ELR (cell line): ENCODE measurements at places on chromosomes 7 and 10.

GRCh38 chr7:35035511-35035961 is 1.7 kb downstream of the DPY19L1 start:
- peak; percentile 66 for DNase-seq

GRCh38 chr7:31665546-31665945 is 21.5 kb upstream of the PPP1R17 start:
- no peak for DNase-seq

DNA sequence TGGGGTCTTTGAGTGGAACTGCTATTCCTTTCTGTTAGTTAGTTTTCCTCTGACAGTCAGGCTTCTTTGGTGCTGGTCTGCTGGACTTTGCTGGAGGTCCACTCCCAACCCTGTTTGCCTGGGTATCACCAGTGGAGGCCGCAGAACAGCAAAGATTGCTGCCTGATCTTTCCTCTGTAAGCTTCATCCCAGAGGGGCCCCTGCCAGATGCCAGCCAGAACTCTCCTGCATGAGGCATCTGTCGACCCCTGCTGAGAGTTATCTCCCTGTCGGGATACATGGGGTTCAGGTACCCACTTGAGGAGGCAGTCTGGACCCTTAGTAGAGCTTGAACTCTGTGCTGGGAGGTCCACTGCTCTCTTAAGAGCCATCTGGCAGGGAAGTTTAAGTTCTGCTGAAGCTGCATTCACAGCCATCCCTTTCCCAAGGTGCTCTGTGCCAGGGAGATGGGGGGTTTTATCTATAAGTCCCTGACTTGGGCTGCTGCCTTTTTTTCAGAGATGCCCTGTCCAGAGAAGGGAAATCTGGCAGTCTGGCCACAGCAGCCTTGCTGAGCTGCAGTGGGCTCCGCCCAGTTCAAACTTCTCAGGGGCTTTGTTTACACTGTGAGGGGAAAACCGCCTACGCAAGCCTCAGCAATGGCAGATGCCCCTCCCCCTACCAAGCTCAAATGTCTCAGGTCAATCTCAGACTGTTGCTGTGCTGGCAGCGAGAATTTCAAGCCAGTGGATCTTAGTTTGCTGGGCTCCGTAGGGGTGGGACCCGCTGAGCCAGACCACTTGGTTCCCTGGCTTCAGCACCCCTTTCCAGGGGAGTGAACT is 89.7 kb upstream of the CDK6 start:
- no peak for DNase-seq

DNA sequence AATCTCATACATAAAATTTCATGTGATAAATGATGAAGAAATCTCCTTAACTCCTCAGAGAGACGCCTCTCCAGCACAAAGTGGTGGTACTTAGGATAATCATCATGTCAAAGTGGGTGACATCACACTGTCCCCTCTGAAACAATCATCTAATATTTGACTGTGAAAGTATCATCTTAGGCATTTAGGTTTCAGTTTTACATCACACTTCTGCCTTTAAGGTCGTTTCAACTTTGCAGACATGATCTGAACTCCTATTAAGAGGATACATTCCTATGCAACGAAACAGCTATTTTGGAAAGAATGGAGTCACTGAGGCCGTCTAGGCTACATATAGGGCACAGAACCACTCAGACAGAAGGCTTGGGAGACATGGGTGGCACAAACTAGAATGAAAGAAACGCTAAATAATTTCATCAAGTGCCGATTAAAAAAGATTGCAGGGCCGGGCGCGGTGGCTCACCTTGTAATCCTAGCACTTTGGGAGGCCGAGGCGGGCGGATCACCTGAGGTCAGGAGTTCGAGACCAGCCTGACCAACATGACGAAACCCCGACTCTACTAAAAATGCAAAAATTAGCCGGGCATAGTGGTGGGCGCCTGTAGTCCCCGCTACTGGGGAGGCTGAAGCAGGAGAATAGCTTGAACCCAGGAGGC is 2.0 kb downstream of the VOPP1 start:
- DNase-seq: peak; percentile 36

GRCh38 chr10:125265579-125265955 is 105.2 kb upstream of the CTBP2 start:
- DNase-seq: no peak

- DNase-seq: no peak
These were observed 112.1 kb downstream of the LMBR1 start for GRCh38 chr7:156780724-156781455.
